Adipocyte (in vitro differentiated cells): ENCODE measurements at places on chromosomes 5 and 9.

- peak; percentile 14 for DNase-seq
Observed at GRCh38 chr9:131697097-131697496, 42.8 kb downstream of the RAPGEF1 start.

- DNase-seq, result peak; percentile 89
Observed at GRCh38 chr9:89278997-89279739, 31.8 kb upstream of the CKS2 start.

- DNase-seq, result no peak
Observed at GRCh38 chr9:70056211-70056944, 12.7 kb downstream of the MAMDC2 start.

DNA sequence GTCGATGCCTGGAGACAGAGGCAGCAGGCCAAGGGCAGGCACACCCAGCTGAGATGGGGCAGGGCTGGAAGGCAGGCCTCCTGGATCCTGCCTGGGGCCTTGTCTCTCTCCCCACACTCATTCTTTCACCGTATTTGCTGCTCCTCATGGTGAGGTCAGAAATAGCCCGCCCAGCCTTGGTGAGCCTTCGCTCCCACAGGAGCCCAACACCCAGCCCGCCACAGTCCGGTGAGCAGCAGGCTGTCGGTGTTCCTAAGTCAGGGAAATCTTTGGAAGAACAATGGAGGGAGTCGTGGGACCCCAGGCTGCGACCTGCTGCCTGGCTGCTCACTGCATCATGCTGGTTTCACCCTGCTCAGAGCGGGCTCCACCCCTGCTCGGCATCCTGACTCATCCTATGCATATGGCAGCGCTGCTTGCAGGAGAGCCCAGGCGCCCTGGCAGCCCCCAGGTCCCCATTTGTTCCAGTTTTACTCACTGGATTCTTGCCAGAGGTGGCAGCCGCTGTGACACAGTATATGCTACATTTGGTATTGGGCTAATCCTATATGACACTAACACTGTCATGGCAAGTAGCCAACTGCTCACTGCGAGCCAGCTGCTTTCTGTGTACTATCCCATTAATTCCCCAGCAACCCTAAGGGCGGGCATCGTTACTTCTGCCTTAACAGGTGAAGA is 53.2 kb upstream of the NCS1 start:
- peak; percentile 23 for DNase-seq

- peak; percentile 55 for DNase-seq
Observed at GRCh38 chr5:16178745-16179372, 732 bp downstream of the MARCHF11 start.
